ENCODE measurements at places on chromosomes 3 and 15.

DNA sequence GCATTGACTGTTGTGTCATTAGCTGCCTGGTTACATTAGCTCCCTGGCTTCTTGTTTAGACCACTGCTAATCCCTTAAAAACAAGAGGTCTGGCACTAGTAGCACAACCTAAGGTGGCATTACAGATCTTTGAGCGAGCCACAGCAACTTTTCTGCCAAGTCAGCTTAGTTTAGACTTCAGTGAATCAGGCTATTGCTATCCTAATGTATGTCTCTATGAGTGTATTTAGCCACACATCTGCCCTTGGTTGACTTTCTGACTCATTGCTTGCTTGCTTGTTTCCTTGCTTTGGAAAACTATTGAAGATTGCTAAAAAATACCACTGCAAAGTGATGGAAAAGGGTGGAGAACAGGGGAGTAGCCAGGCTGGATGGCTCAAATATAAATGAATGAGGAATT lies 50.2 kb downstream of the CHP1 start:
- no peak for DNase-seq

DNA sequence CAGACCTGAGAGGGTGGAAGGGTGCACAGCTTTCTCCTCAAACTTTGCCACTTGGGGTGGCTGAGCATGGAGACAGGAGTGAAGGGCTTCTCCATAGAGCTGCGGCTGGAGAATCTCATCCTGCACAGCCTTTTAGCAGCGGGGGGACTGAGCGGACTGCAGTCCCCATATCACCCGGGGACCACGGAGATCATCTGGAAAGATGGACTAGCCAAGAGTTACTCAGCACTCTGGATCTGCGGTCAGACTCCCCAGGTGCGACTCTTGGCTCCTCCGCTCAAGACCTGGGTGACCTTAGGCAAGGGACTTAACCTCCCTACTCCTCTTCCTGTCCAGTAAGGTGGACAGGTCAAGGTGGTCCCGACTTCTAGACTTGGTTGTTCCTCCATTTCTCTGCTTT lies 125.8 kb upstream of the MEF2A start:
- DNase-seq: no peak

DNA sequence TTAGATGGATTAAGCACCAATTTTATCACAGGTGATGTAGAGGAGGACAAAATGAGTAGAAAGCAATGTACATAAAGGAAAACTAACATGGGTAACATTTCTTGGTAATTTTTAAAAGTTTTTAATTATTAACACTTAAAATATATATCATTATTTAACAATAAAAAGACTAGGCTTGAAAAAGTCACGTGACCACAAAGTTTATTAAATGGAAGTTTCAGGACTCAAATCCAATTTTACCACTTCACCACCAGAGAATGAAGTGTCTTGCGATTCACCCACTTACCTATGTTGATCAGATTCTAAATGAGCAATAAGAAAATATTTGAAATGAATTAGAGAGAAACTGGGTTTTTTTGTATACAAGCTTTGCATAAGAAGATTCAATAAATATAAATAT lies 721.3 kb downstream of the GBE1 start:
- DNase-seq: no peak

DNA sequence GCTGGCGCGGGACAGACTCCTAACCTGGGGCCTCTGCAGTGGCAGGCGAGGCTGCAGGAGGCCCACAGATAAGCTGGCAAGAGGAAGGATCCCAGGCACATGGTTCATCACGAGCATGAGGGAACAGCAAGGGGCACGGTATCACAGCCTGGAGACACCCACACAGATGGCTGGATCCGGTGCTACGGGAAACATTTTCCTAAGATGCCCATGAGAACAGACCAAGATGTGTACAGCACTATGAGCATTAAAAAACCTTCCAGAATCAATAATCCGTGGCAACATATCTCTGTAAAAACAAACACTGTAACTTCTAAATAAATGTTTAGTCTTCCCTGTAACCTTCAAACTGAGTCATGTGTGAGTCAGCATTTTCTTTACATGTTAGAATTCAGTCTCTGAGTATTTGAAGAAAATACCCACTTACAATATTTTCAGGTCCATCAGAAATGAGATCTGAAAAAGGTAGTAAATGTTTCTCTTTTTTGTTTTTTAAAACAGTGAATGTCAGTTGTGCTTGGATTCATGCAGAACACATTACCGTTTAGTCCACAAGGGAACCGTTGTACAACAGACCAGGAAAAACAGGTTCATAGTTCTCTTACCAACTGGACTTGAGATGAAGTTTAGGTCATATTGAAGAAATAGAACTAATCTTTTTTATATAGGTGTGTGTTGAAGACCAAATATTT lies 75.9 kb downstream of the BOC start:
- DNase-seq: no peak

Data from CD4-positive, alpha-beta T cell treated with Interleukin-1 beta for 1 hour (primary cell).